ENCODE measurements at places on chromosomes 13 and 19.

DNA sequence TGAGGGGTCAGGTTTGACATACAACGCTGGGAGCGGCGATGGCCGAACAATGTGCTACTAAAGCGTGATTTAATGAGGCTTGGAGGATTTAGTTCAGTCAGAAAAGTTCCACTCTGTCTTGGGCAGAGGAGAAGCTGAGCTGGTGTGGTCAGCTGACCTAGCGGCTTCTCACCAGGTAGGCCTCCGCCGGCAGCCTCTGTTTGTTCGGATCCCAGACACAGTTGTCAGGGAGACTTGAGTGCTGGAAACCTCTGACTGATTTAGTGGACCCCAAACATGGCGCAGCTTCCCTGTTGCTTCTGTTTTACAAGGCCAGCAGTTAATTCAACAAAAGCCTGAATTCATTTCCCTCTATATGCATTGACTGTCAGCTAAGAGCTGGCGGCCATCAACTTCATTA is 36.5 kb upstream of the OLFM4 start:
- DNase-seq, result no peak

- DNase-seq, result no peak
These were observed 4.2 kb downstream of the ZNF506 start for GRCh38 chr19:19817357-19817756.

GRCh38 chr13:98366959-98367358 is 189.9 kb upstream of the RNF113B start:
- DNase-seq, result no peak

GRCh38 chr19:7507884-7508283 is 8.0 kb upstream of the ZNF358 start:
- DNase-seq, result peak; percentile 85

DNA sequence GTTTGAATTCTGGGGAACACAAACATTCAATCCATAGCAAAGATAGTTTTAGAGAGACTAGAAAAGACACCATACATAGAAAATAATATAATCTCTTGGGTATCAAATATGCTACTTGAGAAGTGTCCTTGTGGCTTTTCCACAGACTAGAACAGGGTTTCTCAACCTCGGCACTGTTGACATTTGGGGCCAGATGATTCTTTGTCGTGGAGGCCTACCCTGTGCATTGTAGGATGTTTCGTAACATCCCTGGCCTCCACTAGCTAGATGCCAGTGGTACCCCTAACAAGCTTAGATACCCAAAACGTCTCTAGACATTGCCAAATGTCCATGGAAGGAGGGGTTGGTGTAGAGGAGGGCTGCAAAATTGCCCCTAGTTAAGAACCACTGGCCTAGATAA is 2.2 kb upstream of the ESD start:
- no peak for DNase-seq

DNA sequence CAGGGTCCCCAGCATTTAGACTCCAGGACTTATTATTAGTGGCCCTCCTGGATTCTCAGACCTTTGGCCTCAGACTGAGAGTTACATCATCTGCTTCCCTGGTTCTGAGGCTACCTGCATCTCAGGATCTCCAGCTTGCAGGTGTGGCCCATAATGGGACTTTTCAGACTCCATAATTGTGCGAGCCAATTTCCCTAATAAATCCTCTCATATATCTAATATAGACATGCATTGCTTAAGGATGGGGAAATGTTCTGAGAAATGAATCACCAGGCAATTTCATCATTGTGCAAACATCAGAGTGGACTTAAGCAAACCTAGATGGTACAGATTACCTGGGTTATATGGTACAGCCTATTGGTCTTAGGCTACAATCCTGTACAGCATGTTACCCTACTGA is 116.5 kb upstream of the FBXL3 start:
- DNase-seq, result no peak

DNA sequence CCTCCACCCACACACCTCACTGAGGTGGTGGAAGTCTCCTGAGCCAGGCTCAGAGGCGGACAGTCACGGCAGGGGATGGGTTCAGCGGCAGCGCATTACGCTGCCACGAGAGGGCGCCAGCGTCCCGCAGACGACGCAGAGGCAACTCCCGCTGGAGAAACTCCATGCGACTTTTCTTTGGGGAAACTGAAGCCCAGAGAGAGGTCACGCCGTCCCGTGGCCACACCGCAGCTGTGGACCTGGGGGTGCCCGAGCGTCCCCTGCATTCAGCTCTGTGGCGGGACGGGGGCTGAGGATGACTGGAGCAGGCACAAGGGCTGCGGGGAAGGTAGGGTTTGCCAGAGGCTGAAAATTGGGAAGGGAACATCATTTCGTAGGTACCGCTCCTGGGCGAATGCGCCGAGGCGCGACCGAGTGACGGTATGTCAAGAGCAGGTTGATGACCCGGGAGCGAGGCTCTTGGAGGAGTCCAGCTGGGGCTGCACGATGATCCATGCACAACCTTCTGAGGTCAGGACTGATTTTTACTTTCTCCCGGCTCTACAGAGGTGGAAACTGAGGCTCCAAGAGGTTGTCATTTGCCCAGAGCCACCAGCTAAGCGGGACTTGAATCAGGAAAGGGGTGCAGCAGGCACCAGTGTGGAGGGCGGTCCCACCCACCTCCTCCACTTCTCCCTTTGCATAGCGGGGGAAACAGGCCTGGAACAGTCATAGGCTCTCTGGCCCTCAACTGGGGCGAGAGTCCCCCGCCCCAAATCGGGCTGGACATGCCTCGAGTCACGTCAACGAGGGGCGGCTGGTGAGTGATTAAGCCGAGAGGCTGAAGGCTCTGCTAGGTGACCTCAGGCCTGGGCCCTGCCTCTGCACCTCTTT is 690 bp upstream of the ARRDC2 start:
- peak; percentile 90 for DNase-seq

GRCh38 chr13:46229251-46229650 is 17.5 kb downstream of the LRRC63 start:
- DNase-seq, result no peak

DNA sequence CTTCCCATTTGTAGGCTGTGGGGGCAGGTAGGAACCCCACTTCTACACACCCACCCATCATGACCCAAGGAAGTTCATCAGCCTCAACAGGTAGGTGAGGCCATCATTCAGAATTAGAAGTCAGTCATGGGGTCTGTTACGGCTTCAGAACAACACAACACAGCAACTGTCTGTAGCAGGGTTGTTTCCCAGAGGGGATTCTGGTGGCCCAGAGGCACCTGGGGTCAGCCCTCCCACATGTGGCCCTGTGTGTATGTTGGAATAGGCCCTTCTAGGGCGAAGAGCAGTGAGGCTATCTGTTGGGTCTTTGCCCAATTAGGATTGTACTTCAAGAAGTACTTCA is 3.4 kb downstream of the IGFLR1 start:
- no peak for DNase-seq

DNA sequence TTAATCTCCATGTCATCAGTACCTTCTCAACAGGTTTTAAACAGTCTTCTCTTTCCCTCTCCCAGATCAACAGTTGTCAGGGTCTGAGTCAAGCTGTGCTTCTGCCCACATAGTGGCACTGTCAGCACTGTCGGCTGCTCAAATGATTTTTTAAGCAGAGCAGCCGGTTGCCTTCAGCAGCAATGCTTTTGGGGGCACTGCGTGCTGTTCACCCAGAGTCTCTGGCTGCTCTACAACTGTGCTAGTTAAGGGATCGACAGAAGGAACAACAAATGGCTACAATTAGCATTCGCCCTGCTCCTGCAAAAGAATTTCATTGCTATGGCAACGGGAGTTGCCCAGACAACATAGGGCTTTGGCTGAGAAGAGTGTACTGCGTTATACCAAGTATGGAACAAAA is 412.9 kb downstream of the DIAPH3 start:
- no peak for DNase-seq

- no peak for DNase-seq
These were observed 681 bp downstream of the SLC5A5 start for GRCh38 chr19:17872251-17873001.
